A673 (cell line): ENCODE measurements at places on chromosomes 6 and 20. TPM values are rescaled to one million over a fixed set of nuclear protein-coding genes. Genes with fewer than 3 reads are reported as not detected.

GRCh38 chr20:51487565-51488268 is 54.8 kb downstream of the NFATC2 start:
- DNase-seq: peak; percentile 65

CCN6 gene
- total RNA-seq: not detected in 2 replicates

DNA sequence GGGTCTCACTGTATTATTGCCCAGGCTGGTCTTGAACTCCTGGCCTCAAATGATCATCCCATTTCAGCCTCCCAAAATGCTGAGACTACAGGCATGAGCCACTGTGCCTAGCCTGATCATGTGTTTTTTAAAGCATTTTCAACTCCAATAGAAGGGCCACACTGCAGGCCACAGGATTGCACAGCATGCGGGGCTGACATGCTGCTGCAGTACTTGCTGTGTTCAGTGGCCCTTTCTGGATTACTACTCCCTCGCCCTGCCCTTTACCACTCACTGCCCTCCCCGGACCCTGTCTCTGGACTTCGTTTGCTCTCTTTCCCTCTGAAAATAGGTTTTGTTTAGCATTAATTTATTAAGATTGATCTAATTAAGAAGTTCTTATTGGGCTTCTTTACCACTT is 37.3 kb downstream of the HECA start:
- no peak for DNase-seq

- no peak for DNase-seq
These were observed 13.3 kb downstream of the FRK start for GRCh38 chr6:116047173-116047933.

KCNQ5 gene
- total RNA-seq: 17.8 and 18.6 TPM in 2 replicates

BPIFB3 gene
- total RNA-seq: not detected in 2 replicates

DNA sequence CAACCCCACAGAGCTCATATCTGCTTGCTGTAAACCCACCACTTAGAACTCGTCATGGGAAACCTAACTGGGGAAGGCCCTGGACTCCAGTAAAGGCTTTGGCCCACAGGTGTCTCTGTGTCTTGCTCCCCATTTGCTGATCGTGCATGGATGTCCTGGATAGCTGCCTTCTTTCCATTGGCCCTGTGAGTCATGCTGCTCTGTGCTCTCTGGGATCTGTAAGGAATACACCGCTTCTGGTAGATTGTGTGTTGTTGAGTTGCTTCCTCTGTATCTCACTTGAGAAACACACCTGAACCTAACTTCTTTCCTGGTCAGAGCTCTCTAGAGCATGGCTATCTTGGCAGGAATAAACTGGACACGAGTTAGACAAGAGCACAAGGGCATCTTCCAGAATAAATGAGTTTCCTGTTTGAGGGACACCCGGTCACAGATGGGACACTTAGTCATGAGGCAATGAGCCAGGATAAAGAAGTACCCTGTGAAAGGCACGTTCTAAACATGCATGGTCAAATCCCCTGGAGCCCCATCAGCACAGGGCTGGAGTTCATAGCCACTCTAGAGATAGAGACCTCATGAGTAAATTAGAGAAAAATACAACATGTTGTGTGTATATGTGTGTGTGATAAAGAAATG is 99.6 kb upstream of the TMEM170B start:
- no peak for DNase-seq

TXLNB gene
- not detected in 2 replicates for total RNA-seq

DNA sequence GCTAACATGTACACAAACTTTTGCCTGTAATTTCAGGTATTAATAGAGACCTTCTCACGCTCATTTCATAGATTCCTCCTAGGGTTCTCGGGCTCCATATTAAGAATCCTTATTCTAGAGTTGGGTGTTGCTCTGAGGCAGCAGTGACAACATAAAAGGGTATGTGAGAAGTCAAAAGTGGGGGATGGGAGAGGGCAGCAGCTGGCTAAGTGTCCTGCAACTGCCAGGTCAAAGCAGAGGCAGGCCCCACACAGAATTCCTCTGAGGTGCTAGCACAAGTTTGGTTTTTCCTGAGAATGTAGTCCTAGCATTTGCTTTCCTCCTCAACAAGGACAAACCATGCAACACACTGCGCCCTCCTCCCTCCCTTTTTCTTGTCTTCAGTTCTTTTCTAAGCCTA is 4.6 kb downstream of the NSFL1C start:
- no peak for DNase-seq

- no peak for DNase-seq
These were observed 151.3 kb downstream of the LCA5 start for GRCh38 chr6:79385893-79386292.

GRCh38 chr20:46299078-46299477 is 9.2 kb downstream of the CDH22 start:
- no peak for DNase-seq

VSX1 gene
- not detected in 2 replicates for total RNA-seq

- DNase-seq: no peak
These were observed 40.3 kb downstream of the UQCC2 start for GRCh38 chr6:33670971-33671743.

DNA sequence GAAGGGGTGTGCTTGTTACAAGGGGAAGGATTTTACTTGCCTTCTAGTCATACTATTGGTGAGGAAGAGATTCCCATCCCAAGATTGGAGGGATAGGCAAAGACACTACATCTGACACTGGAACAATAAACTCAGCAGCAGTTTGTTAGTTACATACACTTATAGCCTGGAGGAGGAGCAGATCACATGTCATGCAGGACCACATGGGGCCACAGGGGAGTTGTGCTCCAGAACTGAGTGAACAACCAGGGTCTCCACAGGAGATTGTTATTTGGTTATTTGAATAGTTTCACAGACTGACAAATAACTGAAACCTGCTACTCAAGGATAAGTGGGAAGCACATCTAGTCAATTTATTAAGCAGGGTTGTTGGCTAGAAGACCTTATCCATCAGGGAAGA is 559.4 kb upstream of the MANEA start:
- no peak for DNase-seq

GRCh38 chr6:148250975-148251685 is 91.5 kb upstream of the SASH1 start:
- peak; percentile 37 for DNase-seq

DNA sequence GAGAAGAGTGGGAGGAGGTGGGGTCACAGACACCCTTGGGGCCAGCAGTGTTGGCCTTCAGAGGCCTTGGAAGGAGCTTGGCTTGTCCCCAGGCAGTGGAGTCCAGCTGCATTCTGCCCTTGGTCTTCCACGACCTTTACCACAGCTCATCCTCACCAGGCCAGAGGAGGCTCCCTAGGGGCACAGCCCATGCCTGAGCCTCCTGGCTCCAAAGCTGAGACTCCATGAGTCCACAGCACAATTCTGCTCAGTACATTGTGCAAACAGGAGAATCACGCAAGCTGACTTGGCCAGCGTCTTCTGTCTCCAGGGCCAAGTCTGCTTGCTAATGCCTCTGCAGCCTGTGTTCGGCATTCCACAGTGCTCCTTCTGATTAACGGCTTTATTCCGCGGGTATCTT is 337.2 kb downstream of the SMOC2 start:
- no peak for DNase-seq

DNA sequence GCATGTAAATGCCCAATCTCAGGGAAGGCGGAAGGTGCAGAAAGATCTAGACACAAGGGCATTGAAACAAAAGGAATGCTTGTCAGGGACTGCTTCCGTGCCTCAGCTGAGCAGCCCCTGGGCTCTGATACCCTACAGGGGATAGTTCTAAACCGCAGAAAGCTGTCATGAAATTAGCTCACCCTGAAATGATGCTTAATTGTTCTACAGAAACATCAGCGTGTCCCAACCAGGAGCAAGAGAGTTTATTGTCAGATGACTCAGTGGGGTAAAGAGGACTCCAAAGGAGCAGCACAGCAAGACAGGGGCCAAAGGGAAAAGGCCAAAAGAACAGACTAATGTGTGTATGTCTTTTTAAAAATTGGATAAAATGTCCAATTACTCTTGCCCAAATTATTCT is 258.4 kb upstream of the JARID2 start:
- DNase-seq: no peak

GRCh38 chr6:142189057-142189456 is 42.0 kb downstream of the VTA1 start:
- no peak for DNase-seq

DNA sequence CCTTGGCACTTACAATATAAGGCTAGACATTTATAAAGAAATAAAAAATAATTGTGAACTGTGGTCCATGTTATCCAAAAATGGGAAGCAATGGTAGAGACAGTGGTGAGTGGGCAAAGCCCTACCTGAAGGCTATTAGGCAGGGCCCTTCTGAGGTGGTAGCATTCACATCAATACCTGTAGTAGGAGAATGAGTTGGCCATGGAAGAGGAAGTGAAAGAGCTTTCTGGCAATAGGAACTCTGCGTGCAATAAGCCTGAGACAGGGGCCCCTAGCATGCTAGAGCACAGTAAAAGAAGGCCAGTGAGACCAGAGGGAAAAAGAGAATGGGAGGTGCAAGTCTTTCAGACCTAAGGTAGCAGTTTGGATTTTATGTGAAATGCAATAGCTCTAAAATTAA is 754.5 kb downstream of the PTPRT start:
- DNase-seq: no peak

DNA sequence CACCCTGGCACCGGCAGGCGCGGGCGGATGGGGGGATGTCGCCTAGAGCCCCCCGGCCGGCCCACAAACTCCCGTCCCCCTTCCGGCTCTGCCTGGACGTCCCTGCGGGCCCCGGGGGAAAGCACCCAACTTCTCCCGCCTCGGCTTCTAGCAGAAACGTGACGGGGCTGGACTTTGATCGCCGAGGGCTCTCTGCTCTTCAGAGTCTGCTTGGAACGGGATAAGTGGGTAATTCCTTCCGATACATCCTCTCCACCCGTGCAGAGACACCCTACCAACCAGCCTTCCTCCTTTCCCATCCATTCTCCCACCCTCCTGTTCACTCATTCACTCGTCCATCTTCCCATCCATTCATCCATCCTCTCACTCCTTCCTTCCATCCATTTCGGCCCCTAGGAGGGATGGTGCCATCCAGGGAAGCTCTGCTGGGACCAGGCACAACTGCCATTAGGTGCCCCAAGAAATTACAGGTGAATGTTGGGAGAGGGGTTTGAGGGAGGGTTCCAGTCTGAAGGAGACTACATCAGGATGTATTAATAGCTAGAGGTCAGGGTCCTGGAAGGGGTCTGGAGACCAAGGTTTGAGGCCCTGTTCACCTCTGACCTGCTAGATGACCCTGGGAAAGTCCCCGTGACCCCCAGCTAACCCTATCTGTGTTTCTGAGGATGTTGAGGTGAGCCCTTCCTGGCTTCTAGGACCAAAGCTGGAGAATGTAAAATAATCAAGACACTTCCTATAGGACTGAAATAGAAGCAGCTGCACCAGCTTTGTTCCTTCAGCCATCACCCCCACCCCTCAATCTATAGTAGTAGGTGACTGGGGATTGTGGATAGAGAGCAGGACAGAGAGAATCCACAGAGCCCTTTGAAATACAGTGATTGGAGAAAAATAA is 538 bp downstream of the TTLL9 start:
- DNase-seq: no peak

HNF4A gene
- not detected in 2 replicates for total RNA-seq

DNA sequence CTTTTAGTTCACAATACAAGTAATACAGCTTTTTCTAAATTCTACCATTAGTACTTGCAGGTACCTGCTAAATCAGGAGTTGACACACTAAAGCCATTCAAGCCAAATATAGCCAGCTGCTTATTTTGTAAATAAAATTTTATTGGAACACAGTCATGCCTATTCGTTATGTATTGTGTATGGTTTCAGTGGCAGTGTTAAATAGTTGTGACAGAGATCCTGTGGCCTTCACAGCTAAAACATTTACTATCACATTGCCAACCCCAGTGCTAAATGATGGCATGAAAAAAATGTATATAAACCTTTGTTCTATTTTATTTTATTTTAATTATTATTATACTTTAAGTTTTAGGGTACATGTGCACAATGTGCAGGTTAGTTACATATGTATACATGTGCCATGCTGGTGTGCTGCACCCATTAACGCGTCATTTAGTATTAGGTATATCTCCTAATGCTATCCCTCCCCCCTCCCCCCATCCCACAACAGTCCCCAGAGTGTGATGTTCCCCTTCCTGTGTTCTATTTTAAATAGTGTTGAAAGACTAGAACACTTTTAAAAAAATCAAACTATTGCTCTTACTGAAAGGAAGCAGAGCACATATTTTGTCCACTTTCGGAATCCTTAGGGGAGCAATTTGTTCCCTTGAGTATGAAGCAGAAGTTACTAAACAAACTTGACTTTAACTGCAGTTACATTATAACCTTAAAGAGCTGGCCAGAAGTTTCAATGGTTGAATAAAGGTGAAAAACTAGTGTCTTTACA is 115.7 kb downstream of the PRIM2 start:
- no peak for DNase-seq

DNA sequence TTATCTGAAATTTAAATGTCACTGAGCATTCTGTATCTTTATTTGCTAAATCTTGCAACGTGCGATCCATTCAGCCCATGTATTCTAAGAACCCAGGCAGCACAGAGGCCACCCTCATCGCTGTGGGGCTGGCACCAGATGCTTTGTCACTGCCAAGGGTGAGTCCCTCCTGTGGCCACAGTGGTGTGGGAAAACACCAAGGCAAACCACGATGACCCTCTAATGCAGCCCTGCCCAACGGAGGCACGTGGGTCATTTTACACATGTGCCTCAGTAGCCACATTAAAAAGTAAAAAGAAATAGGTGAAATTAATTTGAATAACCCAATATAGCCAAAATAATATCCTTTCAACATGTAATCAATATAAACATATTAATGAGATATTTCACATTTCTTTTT is 221.7 kb downstream of the UNC5CL start:
- DNase-seq: no peak

PROKR2 gene
- total RNA-seq: not detected in 2 replicates

SIM1 gene
- total RNA-seq: 0.17 and 0.22 TPM in 2 replicates

DNA sequence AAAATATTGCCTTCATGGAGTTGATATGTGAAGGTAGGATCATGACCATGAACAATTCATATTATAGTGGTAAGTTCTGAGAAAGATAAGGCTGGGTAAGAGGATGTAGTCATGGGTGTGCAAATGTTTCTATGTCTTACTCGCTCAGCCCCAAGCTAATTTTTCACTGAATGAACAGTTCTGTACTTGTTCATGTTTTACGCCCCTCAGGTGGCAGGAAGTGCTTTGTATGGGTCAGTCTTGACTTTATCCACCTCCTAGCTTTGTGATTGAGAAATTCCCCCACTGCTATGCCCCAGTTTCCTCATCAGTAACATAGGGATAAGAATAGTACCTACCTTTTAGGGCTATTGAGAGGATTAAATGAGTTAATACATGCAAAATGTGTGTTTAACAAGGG is 148.2 kb upstream of the KCNG1 start:
- DNase-seq: no peak

DNA sequence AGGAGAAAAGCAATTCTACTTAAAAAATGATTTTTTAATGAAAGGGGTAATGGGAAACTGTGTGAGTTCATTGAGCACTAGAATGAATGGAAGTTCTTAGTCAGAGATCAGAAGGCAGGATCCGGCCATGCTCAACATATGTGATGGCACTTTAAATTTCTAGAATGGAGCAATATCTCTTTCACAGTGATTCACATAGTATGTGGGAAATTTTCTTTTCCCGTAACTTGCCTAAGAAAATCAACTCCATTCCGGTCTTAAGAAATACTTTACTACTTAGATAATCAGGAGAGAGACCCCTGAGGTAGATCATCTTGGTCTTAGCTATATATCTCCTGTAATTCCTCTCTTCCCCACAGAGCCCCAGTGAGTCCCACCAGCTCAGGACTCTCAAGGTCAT is 131.8 kb downstream of the SCML4 start:
- no peak for DNase-seq

EFCAB8 gene
- 0.13 TPM in 1 of 2 replicates, not detected in the other for total RNA-seq

GRCh38 chr6:35664945-35665344 is 23.8 kb downstream of the FKBP5 start:
- no peak for DNase-seq

SOX4 gene
- 50.7 and 59.4 TPM in 2 replicates for total RNA-seq

- no peak for DNase-seq
These were observed 21.2 kb downstream of the FRMD1 start for GRCh38 chr6:168057836-168058235.

- no peak for DNase-seq
These were observed 34.9 kb upstream of the AKIRIN2 start for GRCh38 chr6:87736809-87737540.
